Naive thymus-derived CD4-positive, alpha-beta T cell (primary cell): ENCODE measurements at places on chromosomes 2 and 18. TPM values are rescaled to one million over a fixed set of nuclear protein-coding genes. Genes with fewer than 3 reads are reported as not detected.

AGAP1 gene
- total RNA-seq: 0.85 and 1.7 TPM in 2 replicates

ANKRD29 gene
- total RNA-seq: 0.11 TPM

PLB1 gene
- total RNA-seq: 6.4 TPM

LCT gene
- 0.68 and 0.79 TPM in 2 replicates for total RNA-seq

DCDC2C gene
- total RNA-seq: not detected in 2 replicates

WDPCP gene
- total RNA-seq: 18.6 TPM

SERPINB11 gene
- total RNA-seq: not detected

LRRC30 gene
- total RNA-seq: not detected

PDE11A gene
- total RNA-seq: not detected

DNA sequence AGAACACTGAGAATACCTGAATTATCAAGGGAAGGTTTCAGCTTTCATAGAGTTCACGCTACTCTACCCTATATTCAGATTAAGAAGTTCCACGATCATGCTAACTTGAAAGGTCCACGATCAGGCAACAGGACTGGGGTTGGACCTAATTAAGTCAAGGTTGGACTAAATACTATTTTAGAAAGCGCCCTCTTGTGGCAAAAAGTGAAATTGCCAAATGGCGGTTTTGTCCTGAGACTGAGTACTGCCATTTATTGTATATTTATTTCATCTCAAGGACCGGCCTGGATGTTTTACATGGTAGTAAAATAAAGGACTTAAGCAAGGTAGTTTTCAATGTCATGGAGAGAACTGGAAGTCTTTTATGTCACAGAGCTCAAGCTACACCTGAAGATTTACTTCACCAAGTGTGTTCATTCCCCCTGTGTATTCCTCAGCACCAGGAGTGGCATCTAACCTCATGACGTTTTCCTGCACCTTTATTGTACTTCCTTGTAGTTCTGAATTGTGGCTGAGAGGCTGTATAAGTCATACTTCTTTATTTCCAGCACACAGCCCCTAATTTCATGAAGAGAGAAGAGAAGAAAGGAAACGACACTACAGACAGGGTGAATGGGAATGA, 56.8 kb downstream of the SRD5A2 start:
- H3K27me3 ChIP-seq: no peaks in the 10 kb centered on the region
- no peaks in the 10 kb centered on the region for H3K4me1 ChIP-seq
- DNase-seq: peak; percentile 35
- H3K4me3 ChIP-seq: no peak overlapping the region

- H3K4me1 ChIP-seq: peaks cover 4% of the 10 kb centered on the region
- no peak overlapping the region for H3K27ac ChIP-seq
- no peak for DNase-seq
Observed at GRCh38 chr18:79428287-79428686, 32.6 kb downstream of the NFATC1 start.

GRCh38 chr2:232225429-232225828, 153.1 kb upstream of the ALPP start:
- no peaks in the 10 kb centered on the region for H3K4me1 ChIP-seq
- H3K4me3 ChIP-seq: no peak overlapping the region
- no peaks in the 10 kb centered on the region for H3K27me3 ChIP-seq
- peaks cover 11% of the 10 kb centered on the region for H3K36me3 ChIP-seq
- DNase-seq: no peak

- no peaks in the 10 kb centered on the region for H3K27me3 ChIP-seq
- no peaks in the 10 kb centered on the region for H3K36me3 ChIP-seq
- no peak overlapping the region for H3K4me3 ChIP-seq
- no peak for DNase-seq
- H3K4me1 ChIP-seq: peaks cover 4% of the 10 kb centered on the region
- H3K27ac ChIP-seq: no peak overlapping the region
Observed at GRCh38 chr2:88638743-88639142, 11.5 kb upstream of the EIF2AK3 start.

GRCh38 chr2:37985333-37985732, 60.2 kb downstream of the RMDN2 start:
- no peak for DNase-seq
- no peaks in the 10 kb centered on the region for H3K36me3 ChIP-seq
- H3K27ac ChIP-seq: no peak overlapping the region
- H3K4me1 ChIP-seq: no peaks in the 10 kb centered on the region
- H3K4me3 ChIP-seq: no peak overlapping the region

DNA sequence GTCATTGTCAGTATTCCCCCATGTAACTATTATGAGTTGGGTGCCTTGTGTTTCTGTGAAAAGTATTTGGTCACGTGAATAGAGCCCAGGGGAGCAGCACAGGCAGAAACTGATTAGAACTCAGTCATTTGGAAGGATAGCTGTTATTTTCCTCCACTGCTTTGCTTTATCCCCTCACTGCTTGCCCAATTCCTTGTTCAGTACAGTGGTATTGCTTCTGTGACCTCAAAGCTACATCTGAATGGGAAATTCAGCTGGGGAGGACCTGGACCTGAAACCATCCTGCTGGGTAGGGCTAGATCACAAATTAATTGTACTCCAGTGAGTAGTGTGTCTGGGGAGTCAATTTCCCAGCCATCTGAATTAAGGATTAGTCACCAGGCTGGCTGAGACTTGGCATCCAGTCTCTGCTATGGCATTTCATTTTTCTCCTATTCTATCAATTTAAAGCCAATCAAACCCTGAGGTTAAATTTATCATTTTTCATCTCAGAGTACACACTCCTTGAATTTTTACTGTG, 1231.6 kb upstream of the GYPC start:
- no peak overlapping the region for H3K27ac ChIP-seq
- no peak for DNase-seq
- H3K4me1 ChIP-seq: no peaks in the 10 kb centered on the region
- H3K4me3 ChIP-seq: no peak overlapping the region
- no peaks in the 10 kb centered on the region for H3K36me3 ChIP-seq
- H3K27me3 ChIP-seq: no peaks in the 10 kb centered on the region

- H3K36me3 ChIP-seq: no peaks in the 10 kb centered on the region
- no peak overlapping the region for H3K27ac ChIP-seq
- no peaks in the 10 kb centered on the region for H3K27me3 ChIP-seq
- no peak overlapping the region for H3K4me3 ChIP-seq
- DNase-seq: no peak
Observed at GRCh38 chr2:74194799-74195198, 3.6 kb upstream of the MTHFD2 start.

GRCh38 chr2:215907147-215907546, 106.2 kb downstream of the MREG start:
- H3K4me1 ChIP-seq: no peaks in the 10 kb centered on the region
- H3K27ac ChIP-seq: no peak overlapping the region
- H3K4me3 ChIP-seq: no peak overlapping the region
- no peak for DNase-seq
- H3K27me3 ChIP-seq: no peaks in the 10 kb centered on the region
- no peaks in the 10 kb centered on the region for H3K36me3 ChIP-seq

GRCh38 chr2:203934041-203934492, 2.5 kb upstream of the ICOS start:
- peak overlapping the region; percentile 22 for H3K4me3 ChIP-seq
- H3K4me1 ChIP-seq: peaks cover 40% of the 10 kb centered on the region
- no peaks in the 10 kb centered on the region for H3K27me3 ChIP-seq
- no peaks in the 10 kb centered on the region for H3K36me3 ChIP-seq
- peak overlapping the region; percentile 71 for H3K27ac ChIP-seq

GRCh38 chr2:37084797-37085196, 479 bp downstream of the GPATCH11 start:
- peak overlapping the region; percentile 85 for H3K27ac ChIP-seq
- peaks cover 34% of the 10 kb centered on the region for H3K4me1 ChIP-seq
- H3K36me3 ChIP-seq: no peaks in the 10 kb centered on the region
- H3K4me3 ChIP-seq: peak overlapping the region; percentile 74

- no peak overlapping the region for H3K27ac ChIP-seq
- DNase-seq: no peak
- no peaks in the 10 kb centered on the region for H3K36me3 ChIP-seq
- no peak overlapping the region for H3K4me3 ChIP-seq
- no peaks in the 10 kb centered on the region for H3K4me1 ChIP-seq
Observed at GRCh38 chr2:111665551-111666116, 218.4 kb downstream of the ANAPC1 start.

DNA sequence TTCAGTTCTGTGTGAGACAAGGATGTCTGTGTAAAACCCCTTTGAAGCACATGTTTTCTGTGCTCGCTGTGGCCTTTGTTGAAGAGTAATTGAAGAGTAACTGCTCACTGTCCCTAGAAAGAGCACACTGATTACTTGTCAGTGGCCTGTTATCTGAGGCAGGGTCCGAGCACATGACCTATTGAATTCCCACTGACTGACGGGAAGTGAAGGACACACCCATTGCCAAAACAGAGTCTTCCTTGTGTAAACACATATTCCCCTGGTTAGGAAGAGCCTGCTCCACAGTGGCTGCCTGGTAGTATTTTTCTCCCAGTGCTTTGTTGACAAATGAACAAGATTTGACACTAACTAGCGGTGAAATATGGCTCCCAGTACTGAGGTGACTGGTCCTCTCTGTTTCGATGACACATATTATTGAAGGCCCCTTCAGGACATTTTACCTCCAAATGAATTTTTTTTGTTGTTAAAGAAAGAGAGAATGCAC, 148.5 kb upstream of the GYPC start:
- H3K4me1 ChIP-seq: no peaks in the 10 kb centered on the region
- H3K27me3 ChIP-seq: no peaks in the 10 kb centered on the region
- H3K36me3 ChIP-seq: no peaks in the 10 kb centered on the region
- no peak for DNase-seq
- H3K4me3 ChIP-seq: no peak overlapping the region
- H3K27ac ChIP-seq: no peak overlapping the region

GRCh38 chr2:660586-661359, 16.4 kb downstream of the TMEM18 start:
- no peak for DNase-seq
- H3K4me3 ChIP-seq: no peak overlapping the region
- H3K36me3 ChIP-seq: peaks cover 4% of the 10 kb centered on the region

DNA sequence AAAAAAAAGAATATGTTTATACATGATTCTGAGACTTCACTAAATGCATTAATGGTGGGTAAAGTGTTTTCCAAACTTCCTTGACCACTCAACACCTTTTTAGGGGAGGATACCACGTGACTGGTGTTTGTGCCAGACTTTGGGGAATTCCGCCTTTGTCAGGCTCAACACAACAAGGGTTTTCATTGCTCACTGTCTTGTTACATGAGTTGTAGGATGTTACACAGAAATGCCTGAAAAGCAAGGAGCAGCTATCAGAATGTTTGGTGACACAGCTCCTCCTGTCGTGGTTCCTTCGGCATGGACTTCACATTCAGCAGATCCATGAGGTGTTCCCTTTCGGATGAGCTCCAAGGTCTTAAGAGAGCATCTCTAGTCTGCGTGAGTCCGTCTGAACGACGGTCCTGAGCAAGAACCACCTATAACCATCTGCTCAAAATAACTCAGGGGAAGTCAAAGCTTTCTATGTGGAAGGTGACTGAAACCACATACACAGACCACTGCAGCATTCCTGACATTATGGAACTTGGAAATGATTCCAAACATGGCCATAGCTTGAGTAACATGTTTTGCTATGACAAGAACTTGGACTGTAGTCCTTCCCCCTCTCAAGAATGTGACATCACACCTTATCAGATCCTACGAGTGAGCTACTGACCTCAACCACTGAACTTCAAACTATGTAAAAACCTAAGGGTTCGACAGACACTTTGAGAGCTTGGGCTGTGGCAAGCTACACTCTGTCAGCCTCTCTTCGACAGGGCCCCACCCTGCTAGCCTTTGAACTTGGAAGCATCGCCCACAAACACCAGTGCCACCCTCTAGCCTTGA, 57.5 kb downstream of the MCFD2 start:
- H3K27ac ChIP-seq: no peak overlapping the region
- no peaks in the 10 kb centered on the region for H3K4me1 ChIP-seq
- H3K36me3 ChIP-seq: no peaks in the 10 kb centered on the region
- no peak for DNase-seq
- no peaks in the 10 kb centered on the region for H3K27me3 ChIP-seq
- H3K4me3 ChIP-seq: no peak overlapping the region
